ENCODE measurements at places on chromosomes 16 and 17.

DNA sequence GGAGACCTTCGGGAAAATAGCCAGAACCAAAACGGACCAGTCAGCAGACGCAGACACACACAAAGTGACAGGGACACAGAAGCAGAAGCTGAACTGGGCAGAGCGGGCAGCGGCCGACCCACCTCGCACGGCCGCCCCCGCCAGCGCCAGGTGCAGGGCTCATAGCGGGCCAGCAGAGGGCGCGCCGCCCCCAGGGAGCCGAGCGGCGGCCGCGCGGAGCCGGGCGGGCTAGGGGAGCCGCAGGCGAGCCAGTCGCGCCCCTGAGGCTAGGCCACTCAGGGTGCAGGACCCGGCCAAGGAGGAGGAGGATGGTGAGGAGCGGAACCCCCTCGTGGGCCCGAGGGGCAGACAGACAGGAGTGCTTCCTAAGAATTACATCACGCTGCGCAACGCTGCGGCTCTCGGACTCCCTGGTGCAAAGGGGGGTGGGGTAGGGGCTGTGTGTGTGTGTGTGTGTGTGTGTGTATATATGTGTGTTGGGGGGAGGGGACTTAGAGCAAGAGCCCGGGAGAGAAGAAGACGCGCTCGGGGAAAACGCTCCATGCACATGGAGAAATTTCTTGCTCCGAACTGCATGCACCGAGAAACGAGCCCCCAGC, 913 bp upstream of the NOG start:
- DNase-seq: peak; percentile 43

- no peak for DNase-seq
Observed at GRCh38 chr17:37642681-37643080, 565 bp downstream of the DDX52 start.

DNA sequence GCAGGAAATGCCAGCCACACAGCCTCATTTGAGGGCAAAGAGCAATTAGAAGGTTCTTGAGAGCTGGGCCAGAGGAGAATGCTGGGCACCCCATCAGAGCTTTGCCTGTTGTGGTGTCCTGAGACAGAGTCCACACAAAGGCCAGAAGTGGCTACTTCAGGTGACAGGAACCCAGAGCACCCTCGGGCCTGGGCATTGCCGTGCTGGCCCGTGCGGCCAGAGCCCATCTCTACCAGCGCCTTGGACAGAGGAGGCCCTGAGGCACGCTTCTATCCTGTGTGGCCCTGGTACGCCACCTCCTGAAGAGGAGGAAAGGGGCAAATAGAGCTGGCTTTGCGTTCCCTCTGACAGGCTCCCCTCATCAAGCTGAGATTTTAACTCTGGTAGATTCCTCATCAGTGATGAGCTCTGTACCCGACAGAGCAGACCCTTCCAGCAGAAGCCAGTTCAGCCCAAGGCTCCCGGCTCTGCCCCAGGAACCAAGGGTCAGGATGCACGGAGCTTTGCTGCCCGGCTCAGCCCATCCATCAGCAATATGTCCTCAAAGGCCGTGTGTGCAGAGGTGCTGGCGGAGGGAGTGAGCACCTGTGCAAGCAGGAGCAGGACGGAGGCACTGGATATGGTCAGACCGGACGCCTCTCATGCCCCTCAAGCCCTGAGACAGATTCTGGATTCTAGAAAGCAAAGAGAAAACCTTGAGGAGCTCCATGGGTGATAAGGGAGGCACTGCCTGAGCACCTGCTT, 3.4 kb upstream of the RASD1 start:
- DNase-seq: no peak

DNA sequence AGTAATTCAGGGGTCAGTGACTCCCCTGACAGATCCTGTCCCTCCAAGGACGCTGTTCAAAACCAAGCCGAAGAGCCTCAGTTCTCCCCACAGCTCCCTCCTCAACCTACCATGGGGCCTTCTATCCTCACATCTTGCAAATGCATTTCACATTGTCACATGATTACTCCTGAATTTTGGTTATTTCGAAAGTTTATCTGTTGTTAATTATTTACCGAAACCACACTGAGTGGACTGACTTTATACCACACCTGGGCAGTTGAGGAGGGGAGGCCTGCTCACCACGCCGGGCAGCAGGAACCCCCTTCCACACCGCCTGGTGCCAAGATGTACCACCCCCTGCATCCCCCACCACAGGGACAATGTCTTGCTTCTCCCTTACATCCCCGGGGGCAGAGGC, 4.7 kb downstream of the TIMP2 start:
- DNase-seq: no peak

DNA sequence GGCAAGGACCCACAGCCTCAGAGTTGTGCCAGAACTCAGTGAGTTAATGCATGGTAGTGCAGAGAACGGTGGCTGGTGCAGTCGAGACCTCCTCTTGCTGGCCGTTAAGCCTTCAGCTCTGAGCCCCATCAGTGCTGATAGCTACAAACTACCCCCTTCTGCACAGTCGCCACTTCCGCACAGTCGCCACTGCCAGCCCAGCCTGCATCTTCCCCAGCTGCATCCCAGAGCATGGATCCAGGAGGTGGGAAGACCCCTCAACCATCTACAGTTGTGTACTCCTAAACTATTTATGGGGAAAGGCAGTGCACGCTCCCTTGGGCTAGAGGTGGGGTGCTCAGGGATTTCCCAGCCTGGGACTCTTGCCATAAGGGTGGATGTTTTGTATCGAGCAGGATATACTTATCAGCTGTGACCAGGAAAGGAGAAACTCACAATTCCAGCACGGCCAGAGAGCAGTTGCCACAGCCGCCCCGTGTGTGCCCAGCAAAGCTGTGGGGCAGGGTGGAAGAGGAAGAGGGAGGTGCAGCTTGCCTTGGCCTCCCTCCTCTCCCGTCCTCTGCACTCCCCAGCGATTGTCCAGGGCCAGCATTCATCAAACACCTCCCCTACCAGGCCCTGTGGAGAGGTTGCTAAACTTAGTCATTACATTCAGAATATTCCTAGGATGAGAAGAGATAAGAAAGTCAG, 49.5 kb upstream of the CMIP start:
- no peak for DNase-seq

- no peak for DNase-seq
Observed at GRCh38 chr16:74926805-74927204, 58.1 kb downstream of the WDR59 start.

DNA sequence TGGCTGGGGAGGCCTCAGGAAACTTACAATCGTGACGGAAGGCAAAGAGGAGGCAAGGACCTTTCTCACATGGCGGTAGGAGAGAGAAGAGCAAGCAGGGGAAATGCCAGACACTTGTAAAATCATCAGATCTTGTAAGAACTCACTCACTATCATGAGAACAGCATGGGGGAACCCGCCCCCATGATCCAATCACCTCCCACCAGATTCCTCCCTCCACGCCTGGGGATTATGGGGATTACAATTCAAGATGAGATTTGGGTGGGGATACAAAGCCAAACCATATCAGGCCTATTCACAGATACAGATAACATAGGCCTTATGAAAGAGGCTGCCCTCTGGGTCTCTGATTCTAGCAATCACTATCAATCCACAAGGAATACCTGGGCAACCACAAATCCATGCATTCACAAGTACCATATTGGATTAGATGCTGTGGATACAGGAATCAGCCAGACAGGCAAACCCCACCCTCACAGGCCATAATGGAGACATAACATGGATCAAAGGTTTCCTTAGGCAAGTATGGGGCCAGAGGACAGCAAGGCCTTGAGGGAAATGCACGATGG, 284.9 kb downstream of the SOX9 start:
- DNase-seq: no peak

GRCh38 chr17:917391-917811, 62.2 kb downstream of the NXN start:
- DNase-seq: no peak

GRCh38 chr17:80671825-80672110, 127.1 kb downstream of the RPTOR start:
- DNase-seq: no peak

DNA sequence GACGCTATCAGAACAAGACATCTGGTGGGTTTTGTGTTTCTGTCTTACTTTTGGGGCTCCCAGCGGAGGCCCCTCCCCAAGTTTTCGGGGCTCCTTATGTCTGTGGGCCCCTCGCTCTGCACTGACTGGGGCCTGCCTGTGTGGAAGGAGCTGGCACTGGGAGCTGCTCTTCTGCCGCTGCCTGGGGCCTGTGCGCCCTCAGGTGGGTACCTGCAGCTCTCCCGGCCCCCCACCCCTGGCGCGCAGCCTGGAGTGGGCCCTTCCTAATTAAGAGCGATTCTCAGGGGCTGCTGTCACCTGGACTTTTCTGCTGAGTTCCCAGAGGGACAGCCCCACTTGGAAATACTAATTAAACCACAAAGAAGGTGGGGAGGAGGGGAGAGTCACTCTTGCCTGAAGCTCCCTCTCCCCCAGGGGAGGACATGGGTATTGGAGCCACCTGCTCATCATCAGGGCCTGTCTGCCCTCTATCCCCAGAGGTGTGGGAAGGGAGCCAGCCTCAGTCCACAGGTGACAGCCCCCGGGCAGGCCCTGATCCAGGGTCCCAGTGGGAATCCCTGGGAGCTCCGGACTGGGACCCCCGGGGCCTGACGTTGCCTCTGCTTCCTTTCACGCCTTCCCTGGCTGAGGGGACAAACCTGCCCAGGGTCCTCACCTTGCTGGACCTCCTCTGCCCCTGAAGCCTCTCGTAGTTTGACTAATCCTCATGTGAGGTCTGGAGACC, 36.5 kb downstream of the GSE1 start:
- no peak for DNase-seq

DNA sequence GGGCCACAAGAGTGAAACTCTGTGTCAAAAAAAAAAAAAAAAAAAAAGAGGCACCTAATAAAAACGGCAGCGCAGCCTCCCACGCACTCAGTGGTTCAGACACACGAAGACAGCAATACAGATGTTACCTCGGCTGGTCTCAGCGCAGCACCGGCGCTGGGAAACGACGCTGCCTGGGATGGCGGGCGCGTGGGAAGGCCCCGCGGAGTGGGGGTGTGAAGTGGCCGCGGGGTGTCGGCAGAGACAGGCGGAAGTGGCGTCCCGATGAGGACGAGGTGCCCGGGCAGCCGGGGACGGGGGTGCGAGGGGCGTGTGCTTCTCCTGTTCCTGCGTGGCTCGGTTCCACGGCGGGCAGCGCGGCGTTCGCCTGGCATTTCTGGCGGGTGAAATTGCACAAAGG, 179.4 kb downstream of the BANP start:
- no peak for DNase-seq

GRCh38 chr17:41943492-41943891, 13.1 kb downstream of the ODAD4 start:
- no peak for DNase-seq

DNA sequence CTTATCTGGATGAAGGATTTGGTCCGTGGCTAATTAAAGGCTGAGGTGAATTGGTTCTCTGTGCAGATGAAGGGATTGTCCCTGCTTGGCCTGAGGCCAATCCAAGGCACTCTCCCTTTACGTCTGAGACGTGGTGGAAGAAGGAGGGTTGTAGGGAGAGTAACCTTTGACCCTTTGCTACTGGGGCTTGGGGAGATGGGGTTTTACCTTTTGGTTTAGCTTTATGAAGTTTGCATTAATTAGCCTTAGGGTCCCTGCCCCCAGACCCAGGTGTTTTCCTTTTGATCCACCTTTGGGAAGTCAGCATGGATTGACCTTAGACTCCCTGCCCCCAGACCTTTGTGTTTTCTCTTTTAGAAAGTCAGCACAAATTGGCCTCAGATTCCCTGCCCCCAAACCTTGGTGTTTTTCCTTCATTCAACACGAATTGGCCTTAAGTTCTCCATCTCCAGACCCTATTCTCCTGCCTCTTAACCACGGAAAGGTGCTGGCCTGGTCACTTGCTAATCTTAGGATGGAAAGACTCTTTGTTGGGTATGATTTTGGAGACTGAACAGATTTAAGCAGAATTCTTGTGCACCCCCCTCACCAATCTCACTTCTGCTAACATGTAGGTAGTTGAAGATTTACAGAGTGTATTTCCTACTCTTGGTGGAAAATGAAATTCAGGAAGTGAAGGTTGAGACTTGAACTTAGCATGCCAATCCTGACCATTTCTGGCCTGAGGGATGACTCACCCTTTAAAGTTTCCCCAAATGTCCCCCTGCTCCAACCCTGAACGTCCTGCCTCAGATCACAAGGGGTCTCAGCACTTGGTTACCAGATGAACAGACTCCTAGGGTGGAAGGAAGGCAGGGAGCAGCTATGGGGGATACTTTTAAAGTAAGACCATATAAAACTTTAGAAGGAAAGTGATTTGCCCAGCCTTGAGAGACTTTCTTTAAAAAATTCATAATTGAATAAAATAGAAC, 23.1 kb upstream of the MMD start:
- no peak for DNase-seq

GRCh38 chr17:32936894-32937500, 9.0 kb downstream of the TMEM98 start:
- peak; percentile 31 for DNase-seq

- DNase-seq: no peak
Observed at GRCh38 chr17:31296142-31296541, 897 bp downstream of the OMG start.

GRCh38 chr17:5711344-5711743, 127.0 kb upstream of the NLRP1 start:
- DNase-seq: no peak

GRCh38 chr17:77909816-77910215, 48.7 kb upstream of the TNRC6C start:
- DNase-seq: no peak

DNA sequence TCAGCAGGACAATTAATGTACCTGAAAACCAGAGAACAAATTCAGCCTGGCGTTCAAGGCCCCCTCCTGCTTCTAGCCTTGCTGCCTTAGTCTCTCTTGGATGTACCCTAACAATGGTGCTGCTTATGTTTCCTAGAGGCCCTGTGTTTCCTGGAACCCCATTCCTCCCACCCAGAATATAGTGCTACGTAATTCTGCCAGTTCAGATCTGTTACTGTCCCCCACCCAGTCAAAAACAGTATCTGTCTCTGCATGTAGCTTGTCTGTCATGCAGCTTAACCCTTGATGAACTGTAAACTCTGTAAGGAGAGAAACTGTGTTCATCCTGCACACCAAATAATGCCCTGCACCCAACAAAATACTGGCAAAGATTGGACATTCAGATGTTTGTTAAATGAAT, 6.8 kb downstream of the MRTFB start:
- DNase-seq: no peak

GRCh38 chr16:75197522-75198134, 9.3 kb downstream of the CTRB2 start:
- DNase-seq: no peak

GRCh38 chr17:17079761-17080160, 37.5 kb downstream of the MPRIP start:
- no peak for DNase-seq

DNA sequence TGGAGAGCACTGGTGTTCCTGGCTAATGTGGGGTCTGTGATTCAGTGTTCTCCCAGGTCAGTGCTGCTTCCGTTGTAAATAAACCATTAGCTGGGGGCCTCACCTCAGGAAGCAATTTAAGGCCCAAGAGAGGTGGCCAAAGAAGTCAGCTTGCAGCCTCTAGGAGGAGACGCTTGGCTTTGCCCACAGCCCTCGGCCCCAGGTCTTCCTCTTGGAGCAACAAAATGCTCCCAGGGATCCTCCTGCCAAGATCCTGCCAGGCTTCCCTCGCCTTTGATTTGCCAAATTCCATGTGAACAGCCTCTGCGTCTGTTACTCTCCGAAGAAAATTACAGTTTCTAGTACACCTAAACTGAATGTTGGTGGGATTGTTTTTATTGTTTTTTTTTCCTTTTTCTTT, 62.4 kb upstream of the TBX2 start:
- DNase-seq: no peak
